Amygdala (tissue), 56 donors: ENCODE measurements at places on chromosomes 7 and 10.

- no peak for DNase-seq
These were observed 55.6 kb upstream of the CAMK2B start for GRCh38 chr7:44380831-44381493.

DNA sequence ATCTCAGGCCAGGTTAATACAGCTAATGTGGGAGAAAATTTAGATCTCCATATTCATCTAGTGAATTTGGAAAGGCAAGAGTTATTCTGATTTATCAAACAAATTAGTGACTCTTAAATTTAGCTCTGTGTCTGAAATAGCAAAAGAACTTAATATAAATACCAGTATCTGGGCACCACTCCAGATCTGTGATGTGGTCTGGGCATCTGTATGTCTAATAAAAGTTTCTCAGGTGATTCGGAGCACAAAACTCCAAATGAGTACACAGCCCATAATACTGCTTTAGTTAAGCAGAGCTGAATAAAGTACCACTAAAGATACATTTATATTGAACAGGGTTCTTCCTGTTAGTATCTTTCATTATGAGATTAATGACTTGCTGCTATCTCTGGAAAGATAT is 261.4 kb downstream of the BAMBI start:
- no peak for DNase-seq

DNA sequence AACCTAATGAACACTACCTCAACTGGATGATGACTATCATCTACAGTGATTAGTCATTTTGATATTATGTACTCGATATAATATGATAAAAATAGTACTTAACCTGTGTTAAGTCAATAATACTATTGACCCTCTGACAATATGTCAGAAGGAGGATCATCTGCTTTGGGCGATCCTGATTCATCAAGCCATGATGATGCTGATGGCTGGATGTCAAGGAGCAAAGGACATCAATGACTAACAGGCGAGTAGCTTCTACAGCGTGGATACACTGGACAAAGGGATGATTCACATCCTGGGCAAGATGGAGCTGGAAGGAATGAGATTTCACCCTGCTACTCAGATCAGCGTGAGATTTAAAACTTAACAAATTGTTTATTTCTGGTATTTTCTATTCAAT is 94.4 kb upstream of the SKAP2 start:
- DNase-seq, result no peak

DNA sequence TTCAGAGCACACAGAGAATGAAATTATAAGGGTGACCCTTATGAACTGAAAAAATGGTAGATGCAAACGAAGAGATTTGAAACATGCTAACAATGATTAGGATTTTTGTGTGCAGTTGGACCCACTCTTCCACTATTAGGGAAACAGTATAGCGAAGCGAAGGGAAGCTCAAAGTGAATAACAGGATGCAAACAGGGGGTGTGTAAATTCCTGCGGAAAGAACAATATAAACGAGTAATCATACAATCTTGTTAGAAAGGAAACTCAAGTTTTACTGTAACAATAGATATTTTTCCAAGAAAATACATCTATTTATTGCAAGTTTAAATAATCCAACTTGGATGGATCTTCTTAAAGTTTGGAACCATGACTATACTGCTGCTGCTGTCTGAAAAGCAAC is 14.7 kb downstream of the AHR start:
- no peak for DNase-seq

DNA sequence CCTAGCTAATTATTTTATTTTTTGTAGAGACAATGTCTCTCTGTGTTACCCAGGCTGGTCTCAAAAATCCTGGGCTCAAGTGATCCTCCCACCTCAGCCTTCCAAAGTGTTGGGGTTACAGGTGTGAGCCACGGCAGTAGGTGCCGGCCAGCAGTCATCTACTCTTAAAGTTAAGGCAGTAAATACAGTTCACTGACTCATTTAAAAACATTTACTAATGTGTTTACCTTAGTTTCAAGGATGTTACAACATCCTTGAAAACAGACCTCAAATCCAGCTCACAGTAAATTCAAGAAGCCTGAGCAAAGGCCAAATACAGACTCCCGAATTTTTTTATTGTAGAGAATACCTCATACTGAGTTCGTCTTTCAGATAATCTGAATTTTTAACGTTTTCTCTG is 29.6 kb upstream of the ABCB4 start:
- DNase-seq, result no peak

DNA sequence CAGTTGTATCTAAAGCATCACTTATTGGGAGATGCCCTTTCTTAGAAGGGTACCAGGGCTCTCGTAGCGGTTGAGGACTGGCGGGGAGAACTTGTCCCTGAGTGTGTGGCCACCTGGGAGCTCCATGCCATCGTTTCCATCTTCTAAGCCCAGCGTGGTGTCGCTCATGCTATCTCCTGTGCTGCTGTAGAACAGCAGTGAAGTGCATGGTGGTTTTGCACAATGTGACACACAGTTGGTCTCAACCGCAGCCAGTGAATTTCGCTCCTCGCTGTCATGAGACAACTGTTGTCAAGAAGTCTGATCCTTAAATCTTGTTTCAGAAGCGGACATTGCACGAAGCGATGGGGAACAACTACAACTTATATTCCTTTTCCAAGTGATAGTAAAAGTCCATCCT is 283.4 kb downstream of the GRID1 start:
- no peak for DNase-seq

- no peak for DNase-seq
These were observed 26.1 kb upstream of the C10orf120 start for GRCh38 chr10:122725768-122726167.

GRCh38 chr10:119051775-119052174 is 22.3 kb downstream of the NANOS1 start:
- no peak for DNase-seq

DNA sequence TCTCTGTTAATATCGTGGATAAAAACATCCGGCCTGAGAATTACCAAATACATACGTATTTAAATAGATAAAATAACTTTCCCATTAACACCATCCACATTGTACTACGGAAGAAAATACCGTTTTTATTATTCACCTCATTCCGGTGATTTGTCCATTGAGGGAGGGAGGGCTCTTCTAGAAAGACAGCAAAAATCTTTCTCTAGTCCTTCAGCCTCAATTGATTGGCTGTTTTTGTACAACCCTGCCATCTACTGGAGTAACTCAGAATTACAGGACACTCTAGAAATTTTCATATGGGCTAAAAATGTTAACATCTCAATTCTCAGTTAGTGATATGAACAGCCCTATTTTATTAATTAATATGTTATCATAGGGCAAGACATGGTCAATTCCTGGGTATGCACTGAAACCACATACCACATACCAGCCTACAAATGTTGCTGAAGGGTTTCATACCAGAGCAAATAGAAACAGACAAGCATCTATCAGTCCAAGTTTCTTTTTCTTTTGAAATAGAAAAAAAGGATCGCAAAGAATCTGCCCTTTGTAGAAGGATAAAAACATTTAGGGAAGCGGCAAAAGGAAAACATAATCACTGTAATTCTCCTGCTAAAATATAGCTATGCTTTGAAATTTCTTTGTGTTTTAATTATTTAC is 55.8 kb upstream of the CDCA7L start:
- DNase-seq, result no peak

DNA sequence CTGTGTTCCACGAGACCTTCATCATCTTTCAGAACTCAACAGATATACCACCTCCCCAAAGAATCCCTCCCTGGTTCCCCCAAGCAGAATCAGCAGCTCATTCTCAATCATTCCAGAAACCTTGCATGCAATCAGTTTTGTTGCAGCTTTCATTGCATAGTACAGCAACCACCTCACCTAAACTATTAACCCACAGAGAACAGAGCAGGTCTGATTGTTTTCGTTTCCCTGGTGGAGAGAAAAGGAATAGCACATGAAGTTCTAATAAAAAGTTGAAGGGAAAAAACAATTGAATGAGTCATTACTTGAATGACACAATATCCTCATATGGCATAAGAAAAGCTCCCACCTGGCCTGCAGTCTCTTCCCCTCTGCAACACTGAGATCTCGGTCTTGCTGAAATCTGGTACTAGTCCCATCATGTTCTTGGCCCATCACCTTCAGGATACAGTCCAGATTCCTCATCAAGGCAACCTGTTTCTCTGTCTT is 147.1 kb upstream of the GDF10 start:
- no peak for DNase-seq

GRCh38 chr10:635088-635861 is 54.2 kb downstream of the DIP2C start:
- DNase-seq, result peak; percentile 70

DNA sequence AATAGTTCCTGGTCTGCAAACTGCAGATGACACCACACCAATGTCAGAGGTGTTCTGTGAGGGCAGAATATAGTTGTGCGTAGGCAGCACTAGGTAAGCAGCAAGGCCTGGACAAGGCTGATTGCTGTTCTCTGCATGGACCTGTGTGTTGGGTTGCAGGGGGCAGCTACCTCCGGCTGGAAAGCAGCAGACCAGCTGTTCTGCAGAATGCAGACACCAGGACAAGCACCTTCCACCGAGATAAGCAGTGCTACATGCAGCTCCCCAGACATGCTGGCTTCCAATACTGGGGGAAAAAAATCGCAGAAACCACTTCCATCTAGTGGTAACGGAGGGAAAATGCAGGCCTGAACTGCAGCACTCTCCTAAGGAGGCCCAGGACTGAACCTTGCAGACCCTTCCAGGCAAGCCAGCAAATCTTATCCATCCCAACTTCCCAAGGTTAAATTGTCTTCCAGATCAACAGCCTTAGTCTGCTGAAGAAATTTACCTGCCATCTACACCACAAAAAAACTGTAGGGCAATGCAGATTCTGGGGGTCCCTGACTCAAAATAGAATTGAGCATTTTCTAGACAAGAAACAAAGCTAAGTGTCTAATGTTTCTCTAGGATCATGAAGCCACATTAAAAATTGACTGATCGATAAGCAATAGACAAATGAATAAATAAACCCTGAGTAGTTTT is 50.5 kb upstream of the COBL start:
- no peak for DNase-seq

DNA sequence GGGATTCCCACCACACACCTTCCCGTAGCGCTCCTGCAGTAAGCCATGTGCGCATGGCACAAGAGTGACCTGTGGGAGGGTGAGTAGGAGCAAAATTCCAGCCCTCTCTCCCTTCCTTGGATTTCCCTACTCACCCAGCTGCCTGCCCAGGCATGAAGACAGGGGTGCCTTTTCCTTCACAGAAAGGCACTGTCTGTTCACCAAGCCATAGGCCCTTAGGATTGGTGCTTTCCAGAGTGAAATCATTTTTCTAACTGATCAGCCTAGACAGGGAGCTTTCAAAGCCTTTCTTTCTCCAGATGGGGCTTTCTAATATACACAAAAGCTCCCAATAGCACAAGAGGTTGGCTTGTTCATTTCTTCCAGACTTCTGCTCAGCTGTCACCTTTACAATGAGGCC is 79.7 kb downstream of the CTTNBP2 start:
- no peak for DNase-seq

DNA sequence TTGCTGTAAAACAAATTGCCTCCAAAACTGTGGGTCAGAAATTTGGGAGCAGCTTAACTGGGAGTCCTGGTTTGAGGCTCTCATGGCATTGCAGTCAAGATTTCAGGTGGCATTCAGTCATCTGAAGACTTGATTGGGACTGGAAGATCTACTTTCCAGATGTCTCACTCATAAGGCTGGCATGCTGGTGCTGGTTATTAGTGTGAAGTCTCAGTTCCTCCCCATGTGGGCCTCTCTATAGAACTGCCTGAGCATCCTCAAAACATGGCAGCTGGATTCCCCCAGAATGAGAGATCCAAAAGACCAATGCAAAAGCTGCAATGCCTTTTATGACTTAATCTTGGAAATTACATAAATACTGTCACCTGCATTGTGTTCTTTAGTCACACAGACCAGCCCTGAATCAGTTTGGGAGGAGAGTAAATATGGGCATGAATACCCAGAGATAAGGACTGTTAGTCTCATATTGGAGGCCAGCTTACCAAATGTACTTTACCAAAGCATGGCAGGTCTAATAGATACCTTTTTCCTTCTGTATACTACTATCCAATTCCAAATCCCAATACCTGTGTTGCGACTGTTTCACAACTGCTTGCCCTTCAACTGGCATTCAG is 6.5 kb upstream of the HERPUD2 start:
- DNase-seq, result no peak

GRCh38 chr7:111931958-111932357 is 274.2 kb downstream of the DOCK4 start:
- no peak for DNase-seq

- DNase-seq, result no peak
These were observed 64.6 kb upstream of the PTN start for GRCh38 chr7:137408126-137408525.

DNA sequence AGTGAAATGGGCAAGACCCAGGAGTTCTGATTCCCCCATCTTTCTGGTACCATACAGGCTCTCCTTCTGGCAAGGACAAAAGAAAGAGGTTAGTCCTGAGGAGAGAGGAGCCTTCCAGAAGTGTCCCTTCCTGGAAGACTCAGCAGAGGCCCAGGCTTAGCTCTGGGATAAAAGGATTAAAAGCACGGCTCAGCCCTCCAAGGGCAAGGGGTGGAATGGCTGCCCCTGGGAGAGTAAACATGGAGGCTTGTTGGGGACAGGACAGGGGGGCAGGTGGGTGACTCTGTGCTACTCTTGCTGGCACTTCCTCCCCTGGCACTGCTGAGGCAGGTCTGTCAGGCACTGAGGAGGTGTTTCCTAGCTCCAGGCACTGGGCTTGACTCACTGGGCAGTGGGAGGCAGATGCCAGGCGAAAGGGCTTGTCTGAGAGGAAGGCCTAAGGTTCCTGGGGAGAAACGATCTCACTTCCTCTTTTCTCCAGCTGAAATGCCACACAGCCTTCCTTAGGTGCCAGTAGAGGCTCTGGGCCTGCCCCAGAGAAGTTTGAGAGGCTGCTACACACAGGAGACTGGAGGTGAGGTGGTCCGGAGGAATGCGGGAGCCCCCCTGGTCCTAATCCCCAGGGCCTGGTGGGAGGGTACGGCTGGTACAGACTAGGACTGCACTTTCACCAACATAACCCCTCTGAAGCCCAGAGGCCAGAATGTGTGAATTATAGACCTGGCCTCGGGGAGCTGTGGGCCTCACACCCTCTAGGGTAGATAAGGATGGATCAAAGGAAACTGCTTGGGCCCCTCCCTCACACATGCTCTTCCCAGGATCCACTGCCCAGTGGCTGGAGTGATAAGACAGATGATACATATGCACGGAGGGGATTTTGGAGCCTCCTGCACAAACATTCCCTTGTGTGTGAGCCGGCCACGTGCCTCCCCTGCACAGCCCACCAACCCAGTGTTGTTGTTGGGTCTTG is 63.2 kb upstream of the PODXL start:
- DNase-seq, result no peak

- DNase-seq, result no peak
These were observed 32.9 kb upstream of the KMT2E start for GRCh38 chr7:104980841-104981671.

DNA sequence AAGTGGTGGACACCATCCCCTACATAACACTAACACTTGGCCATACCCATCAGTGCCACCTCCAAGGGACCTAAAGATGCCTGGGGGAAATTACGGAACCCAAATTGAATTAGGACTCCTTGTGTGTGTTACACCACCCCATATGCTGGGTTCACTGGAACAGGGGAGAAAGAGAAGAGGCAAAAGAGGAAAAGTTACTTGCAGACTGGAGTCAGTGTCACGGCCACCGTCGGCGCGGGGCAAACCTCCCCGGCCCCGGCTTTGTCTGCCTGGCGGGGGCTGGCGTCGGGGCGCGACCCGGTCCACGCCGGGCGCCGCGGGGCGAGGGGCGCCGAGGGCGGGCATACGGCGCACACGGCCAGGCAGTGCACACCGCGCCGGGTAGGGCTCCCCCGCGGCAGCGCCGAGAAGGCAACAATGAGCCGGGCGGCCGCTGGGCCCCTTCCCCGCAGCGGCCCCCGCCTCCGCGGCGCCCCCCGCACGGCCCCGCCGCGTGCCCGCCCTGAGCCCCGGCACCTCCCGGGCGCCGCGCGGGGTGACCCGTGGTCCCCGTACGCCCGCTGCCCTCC is 171.1 kb downstream of the FAM107B start:
- no peak for DNase-seq
